ENCODE measurements at places on chromosomes 2 and 18.
A peak's percentile ranks its signal among the peaks of the same experiment; 100 is the strongest.

- peak; percentile 75 for DNase-seq
Observed at GRCh38 chr18:9482790-9483189, 7.5 kb downstream of the RALBP1 start.

GRCh38 chr2:10048501-10049171 is 5.3 kb downstream of the KLF11 start:
- DNase-seq, result peak; percentile 34

- DNase-seq, result peak; percentile 79
Observed at GRCh38 chr2:230908595-230909191, 16.3 kb downstream of the GPR55 start.

- no peak for DNase-seq
Observed at GRCh38 chr2:221467610-221468009, 104.5 kb downstream of the EPHA4 start.

DNA sequence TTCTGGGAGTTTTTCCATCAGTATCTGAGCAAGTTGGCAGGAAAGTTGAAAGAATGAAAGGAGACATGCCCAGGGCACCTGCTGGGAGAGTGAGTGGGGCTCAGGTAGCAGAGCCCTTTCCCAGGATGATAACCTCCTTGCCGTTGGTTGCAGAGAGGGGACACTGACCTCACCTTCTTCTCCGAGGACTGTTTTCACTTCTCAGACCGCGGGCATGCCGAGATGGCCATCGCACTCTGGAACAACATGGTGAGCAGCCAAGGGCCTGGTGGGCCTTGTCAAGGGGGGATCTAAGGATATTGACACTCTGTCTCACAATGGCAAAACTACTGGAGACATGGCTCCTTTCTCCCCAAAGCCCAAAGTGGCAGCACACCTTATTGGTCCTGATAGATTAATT is 118.8 kb upstream of the PPP1CB start:
- DNase-seq, result no peak

GRCh38 chr2:137969418-137969765 is 5.1 kb downstream of the HNMT start:
- DNase-seq, result peak; percentile 92

GRCh38 chr2:120855855-120856405 is 120.3 kb downstream of the GLI2 start:
- DNase-seq, result no peak

DNA sequence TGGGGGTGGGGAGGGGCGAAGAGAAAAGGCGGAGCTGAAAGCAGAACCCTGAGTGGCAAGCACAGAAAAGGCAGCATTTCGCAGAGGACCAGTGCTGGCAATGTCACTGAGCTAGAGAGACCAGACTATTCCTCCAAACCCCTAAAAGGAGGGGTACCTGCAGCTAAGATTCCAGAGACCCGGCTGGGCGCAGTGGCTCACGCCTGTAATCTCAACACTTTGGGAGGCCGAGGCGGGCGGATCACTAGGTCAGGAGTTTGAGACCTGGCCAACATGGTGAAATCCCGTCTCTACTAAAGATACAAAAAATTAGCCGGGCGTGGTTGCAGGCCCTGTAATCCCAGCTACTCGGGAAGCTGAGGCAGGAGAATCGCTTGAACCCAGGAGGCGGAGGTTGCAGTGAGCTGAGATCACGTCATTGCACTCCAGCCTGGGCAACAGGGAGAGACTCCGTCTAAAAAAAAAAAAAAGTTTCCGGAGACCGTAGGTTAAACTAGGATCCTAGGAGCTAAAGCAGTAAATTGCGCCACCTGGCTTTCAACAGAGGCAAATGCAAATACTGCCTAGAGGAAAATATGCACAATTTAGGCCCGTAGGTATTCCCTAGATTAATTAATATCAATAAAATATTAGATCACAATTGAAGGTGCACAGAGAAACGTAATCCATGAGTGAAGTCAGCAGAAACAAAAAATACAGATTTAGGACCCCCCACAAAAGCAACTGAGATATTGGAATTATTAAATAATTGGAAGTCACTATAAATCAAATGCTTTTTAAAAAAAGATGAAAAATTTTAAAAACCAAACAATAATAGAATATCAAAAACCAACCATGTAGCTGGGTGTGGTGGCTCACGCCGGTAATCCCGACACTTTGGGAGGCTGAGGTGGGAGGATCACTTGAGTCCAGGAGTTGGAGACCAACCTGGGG is 4.9 kb downstream of the UCN start:
- peak; percentile 80 for DNase-seq

DNA sequence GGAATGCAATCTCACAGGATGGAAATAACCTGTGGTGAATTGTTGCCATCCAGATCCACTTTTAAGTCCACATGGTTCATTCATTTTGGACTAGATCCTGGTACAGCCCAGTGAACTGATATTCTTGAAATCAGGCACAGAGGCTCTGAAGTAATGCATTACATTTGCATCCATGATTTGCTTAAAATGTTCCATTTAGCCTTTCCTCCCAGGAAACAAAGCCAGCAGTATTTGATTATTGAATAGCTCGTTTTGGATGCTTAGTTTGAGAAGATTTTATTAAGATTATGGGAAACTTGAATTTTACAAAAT is 995.8 kb upstream of the CDH2 start:
- DNase-seq, result no peak

GRCh38 chr2:9780368-9781130 is 62.7 kb upstream of the TAF1B start:
- peak; percentile 89 for DNase-seq

DNA sequence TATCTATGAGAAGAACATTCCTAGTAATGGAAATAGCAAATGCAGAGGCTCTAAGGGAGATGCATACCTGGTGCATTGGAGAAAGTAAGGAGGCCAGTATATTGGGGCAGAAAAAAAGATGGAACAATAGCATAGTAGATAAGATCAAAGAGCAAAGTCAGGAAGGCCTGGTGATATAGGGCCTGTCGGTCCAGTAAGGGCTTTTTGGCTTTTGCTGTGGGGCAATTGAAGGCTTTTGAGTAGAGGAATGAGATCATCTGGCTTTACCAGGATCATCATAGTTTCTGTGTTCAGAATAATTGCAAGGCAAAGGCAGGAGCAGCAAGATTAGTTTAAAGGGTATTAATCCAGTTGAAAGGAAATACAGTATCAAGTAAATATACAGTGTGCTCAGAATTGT is 111.8 kb downstream of the EHBP1 start:
- no peak for DNase-seq

All from MV-4-11 (cell line).